Spinal cord (tissue), 10 donors: ENCODE measurements at places on chromosomes 5 and 9.
A peak's percentile ranks its signal among the peaks of the same experiment; 100 is the strongest.

GRCh38 chr9:122386311-122386872, 15.6 kb downstream of the PTGS1 start:
- DNase-seq, result no peak

DNA sequence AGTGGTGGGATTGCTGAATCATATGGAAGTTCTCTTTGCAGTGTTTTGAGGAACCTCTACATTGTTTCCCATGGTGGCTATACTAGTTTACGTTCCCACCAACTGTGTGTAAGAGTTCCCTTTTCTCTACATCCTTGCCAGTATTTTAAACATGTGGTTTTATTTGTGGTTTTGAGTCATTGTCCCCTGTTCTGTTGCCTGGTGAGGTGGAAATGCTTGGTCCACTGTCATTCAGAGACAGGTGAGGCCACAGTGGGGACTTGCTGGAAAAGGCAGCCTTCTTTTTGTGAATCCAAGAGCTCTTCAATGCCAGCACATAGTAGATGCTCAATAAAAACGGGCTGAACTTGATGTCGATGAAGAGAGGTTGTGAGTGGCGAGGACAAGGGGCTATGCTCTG, 44.2 kb downstream of the SH3PXD2B start:
- DNase-seq, result no peak

DNA sequence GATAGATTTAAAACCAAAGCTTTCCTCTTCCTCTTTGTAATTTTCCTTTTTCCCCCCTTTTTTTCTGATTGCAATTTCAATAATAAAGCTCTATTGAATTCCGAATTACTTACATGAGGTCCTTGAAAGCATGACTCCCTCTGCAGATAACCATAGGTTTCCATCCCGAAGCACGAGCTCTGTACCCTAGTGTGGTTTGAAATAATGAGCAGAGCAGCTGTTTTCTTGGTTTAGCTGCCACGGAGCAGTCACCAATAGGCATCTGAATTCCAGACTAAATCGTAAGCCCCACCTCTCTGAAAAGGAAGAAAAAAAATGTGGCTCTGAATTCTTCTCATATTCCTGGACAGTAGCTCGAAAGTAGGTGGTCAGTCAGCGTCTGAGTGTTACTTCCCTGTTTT, 18.5 kb upstream of the GNE start:
- DNase-seq, result no peak

GRCh38 chr5:160547872-160548271, 126.2 kb downstream of the PTTG1 start:
- no peak for DNase-seq

DNA sequence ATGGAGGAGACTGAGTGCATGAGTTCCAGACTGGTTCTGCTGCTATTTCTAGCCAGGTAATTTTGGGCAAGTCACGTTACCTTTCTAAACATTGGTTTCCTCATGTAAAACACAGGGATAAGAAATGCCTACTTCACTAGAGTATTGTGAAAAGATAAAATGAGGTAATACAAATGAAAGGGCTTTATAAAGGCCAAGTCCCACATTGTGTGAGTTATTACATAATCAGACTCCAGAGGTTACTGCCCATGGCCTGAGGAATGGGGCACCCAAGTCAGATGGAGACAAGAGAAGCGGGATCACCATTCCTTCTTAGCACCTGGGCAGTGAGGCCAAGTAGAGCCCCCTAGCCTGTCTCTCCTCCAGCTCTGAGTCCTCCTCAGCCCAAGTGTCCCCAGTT, 7.5 kb downstream of the HBEGF start:
- no peak for DNase-seq

DNA sequence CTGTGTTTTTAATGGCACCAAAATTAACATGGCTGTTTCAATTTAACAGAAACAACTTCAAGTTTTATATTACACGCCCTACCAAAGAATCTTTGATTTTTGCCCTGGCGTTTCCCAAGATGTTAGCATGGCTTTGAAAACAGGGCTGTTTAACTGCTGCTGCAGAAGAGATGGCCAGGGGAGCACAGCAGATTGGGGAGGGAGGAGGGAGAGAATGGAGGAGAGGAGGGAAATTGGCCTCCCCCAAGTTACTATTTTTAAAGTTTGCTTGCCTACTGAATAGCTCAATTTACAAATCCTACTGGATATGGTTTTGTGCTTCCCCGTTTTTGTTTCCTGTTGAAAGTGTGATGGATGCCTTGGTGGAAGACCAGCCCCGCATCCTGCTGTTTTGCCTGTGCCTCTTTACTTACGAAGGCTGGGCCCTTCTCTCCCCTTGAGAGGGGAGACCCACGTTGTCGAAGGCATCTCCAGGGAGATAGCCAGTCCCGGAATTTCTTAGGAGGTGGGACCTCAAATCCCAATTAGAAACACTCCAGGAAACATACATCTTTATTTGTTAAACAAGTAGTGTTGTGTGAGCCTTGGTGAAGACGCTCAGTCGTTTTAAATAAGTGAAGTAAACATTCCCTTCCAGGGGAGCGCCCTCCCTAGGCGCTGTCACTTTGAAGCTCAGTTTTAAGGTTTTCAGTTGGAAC, 98.6 kb downstream of the AOPEP start:
- DNase-seq, result no peak

GRCh38 chr9:8907868-8908267, 1108.3 kb upstream of the DMAC1 start:
- no peak for DNase-seq

- no peak for DNase-seq
Observed at GRCh38 chr5:132313366-132313765, 19.2 kb downstream of the SLC22A4 start.

DNA sequence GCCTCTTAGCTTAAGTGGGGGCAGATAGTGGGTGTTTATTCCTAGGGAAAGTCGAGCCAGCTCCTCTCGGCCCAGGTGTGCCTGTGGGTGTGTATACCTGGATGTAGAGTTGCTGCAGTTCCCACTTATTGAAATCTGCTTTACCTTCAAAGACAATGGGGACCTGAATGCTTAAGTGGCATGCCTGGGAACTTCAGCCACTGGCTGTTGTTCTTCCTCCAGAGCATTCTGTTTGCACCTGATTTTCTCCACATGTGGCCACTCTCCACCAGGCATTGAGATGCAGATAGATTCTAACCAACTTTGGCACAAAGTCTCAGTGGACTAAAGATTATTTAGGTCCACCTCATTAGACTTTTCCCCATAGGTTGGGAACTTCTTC, 186.8 kb downstream of the ZNF462 start:
- no peak for DNase-seq

DNA sequence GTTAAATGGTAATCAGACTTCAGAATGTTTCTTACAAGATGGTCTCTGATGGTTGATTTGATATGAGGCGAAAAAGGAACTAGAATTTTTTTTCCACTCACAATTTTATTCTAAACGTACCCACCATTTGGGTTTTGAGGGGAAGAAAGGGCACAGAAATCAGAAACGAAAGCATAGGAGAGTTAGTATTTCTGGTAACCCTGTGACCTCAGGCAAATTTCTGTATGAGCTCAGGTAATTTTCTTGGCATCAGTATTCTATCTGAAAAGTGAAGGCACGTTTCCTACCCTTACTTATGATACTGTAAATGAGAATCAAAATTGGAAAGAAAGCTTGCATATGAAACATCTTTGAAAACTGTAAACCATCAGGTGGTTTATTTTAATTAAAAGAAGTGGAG, 26.5 kb downstream of the TMEFF1 start:
- DNase-seq, result no peak

DNA sequence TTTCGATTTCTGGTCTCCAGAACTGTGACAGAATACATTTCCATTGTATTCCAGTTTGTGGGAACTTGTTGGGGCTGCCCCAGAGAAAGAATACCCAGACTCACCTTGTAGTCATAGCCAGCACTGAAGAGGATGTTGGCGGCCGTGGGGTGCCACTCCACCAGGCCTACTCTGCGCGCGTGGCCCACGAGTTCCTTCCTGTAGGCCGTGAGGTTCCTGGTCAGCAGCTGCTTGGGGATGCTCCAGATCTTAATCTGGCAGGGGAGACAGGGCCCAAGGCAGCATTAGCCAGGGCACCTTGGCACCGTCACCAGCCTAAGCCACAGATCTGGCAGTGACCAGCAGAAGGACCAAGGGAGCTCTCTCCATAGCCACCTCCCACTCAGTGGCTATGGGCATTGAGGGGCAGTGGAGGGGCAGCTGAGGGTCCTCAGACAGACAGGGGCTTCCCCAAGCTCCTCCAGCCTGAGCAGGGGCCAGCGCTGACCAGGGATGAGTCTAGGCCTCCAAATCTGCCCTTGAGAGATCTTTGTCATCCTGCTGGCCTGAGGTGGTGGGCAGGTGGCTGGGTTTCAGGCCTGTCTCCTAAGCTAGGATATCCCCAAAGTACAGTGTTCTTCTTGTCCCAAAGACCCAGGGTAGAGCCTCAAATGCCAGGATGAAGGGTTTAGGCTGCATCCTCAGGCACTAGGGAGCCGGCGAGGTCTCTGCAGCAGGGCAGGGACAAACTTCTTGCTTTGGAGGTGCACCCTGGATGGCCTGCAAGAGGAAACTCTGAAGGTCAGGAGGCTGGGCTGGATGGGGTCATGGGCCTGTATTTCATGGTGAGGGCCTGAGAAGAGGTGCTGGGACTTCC, 15.9 kb upstream of the TRIM14 start:
- no peak for DNase-seq

GRCh38 chr5:84861306-84861705, 476.6 kb upstream of the EDIL3 start:
- no peak for DNase-seq

GRCh38 chr5:171415115-171415730, 4.2 kb upstream of the FGF18 start:
- DNase-seq, result peak; percentile 21

GRCh38 chr5:5353681-5354080, 68.8 kb upstream of the ICE1 start:
- DNase-seq, result no peak

DNA sequence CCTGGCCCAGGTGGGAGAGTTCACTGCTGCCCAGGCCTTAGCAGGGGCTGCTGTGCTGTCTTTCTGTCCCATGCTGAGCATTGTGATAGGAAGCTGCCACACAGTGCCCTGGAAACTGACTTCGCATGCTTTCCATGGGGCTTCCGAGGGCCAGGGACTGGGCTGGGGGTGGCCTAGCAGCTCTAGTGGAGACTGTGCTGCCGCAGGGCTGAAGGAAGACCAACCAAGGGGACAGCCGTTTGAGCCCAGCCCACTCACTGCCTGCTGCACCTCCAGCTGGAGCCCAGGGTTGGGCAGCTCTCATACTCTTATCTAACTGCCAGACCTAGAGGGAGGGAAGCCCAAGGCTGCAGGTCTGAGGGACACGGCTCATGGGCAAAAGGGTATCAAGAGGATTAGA, 79.2 kb downstream of the RGS3 start:
- no peak for DNase-seq

- peak; percentile 55 for DNase-seq
Observed at GRCh38 chr5:60649288-60649917, 50.6 kb downstream of the DEPDC1B start.

GRCh38 chr5:66306105-66306843, 162.2 kb downstream of the SREK1 start:
- peak; percentile 50 for DNase-seq

GRCh38 chr9:71249729-71250317, 128.4 kb upstream of the TRPM3 start:
- DNase-seq, result peak; percentile 63

DNA sequence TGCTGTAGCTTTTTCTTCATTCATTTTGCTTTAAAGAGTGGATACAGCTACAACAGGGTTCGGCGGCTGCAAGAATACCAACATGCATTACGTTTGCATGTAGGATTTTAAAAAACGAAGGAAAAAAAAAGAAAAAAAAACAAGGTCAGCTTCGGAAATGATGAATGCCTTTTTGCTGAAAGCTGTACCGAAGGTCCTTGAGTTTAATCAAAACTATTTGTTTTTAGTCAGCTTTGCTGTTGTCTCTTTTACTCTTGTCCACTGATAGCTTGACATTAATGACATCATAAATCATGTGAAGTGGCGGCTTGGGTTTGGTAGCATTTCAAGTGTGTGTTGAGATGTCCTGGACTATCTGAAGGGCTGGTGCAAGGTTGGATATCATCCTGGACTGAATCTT, 779.1 kb downstream of the NR2F1-AS1 start:
- DNase-seq, result no peak

- DNase-seq, result peak; percentile 58
Observed at GRCh38 chr5:152607401-152608160, 202.5 kb upstream of the NMUR2 start.

DNA sequence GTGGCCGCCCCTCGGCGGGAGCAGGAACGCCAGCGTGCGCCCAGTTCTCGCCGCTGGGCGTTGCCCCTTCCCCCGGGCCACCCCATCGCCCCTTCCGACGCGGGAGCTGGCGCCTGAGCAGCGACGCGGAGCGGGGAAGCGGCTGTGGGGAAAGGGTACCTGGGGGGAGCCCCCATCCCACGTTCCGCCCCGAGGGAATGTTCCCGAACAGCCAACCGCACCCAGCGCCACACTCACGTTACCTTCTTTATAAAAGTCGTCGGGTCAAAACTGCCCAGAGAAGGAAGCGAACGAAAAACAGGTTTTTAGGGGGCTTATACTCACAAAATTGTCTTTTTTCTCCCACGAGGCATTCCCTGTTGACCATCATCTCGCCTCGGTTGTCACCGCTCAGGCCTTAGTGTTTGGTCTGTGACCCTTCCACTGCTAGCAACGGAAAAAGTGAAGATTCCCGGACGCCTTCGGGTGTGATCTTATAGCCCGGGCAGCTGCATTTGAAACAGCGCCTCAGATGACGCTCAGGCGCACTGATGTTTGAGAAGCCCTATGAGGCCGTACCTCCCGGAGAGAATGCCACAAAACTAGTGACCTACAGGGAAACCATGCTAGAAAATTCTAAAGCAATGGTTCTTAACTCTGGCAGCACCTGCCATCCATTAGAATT, 475 bp upstream of the GOLM1 start:
- no peak for DNase-seq

GRCh38 chr9:114688909-114689610, 7.1 kb upstream of the TEX48 start:
- no peak for DNase-seq

- no peak for DNase-seq
Observed at GRCh38 chr5:88238732-88239131, 29.9 kb downstream of the TMEM161B start.

- no peak for DNase-seq
Observed at GRCh38 chr5:129135633-129136032, 41.1 kb downstream of the ISOC1 start.

DNA sequence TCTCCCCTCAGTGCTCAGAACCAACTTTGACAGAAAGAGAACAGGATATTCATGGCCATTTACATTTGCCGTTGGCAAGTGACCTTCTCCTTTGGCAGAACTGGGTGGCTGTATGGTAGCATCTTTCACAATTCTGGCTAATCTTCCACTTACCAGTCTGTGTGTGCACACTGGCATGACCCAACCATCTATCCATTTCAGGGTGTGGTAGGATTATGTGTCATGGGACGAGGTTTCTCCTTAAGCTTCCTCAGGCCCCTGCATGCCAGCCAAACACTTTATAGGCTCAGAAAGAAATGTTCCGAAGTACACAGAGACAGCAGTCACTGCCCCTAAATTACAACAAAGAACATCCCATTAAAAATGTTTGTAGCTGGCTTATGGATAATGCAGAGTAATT, 497.1 kb downstream of the NFIB start:
- no peak for DNase-seq
